ENCODE measurements at places on chromosomes 5 and 9.

DNA sequence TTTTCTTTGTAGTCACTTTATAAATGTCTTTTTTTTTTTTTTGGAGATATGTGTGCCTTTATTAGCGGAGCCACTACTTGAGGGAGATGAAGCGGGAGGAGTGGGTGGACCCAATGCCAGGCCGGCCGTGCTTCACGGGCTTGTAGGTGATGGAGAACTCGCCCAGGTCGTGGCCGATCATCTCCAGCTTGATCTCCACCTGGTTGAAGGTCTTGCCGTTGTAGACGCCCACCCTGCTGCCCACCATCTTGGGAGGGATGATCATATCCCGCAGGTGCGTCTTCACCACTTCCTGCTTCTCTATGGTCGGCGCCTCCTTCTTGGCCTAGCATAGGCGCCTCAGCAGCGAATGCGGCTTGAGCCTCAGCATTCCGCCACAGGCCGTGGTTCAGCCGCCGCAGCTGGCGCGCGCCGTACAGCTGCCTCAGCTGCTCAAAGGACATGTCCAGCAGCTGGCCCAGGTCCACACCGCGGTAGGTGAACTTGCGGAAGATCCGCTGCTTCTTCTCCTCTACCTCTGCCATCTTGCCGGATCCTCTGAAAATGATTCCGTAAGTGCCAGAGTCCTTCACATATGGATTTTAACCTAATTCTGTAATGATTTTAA lies 1095.6 kb downstream of the MAT2B start:
- DNase-seq, result no peak

DNA sequence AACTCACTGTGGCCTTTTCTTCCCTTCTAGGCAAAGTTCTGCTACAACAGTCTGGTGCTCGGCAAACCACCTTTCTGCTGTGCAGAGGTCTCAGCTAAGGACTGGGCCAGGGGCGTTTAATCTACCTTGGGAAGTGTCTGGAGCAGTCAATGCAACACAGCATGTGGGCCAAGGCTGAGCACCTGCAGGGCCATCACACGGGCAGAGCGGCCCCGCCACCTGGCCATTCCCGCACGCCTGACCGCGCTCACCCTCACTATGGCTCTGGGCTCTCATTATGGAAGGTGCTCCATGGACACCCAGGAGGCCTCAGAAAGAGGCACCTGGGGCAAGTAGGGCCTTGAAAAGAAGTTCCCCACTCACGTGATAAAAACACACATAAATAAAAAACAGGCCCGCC lies 65.7 kb upstream of the TBC1D9B start:
- DNase-seq, result no peak

DNA sequence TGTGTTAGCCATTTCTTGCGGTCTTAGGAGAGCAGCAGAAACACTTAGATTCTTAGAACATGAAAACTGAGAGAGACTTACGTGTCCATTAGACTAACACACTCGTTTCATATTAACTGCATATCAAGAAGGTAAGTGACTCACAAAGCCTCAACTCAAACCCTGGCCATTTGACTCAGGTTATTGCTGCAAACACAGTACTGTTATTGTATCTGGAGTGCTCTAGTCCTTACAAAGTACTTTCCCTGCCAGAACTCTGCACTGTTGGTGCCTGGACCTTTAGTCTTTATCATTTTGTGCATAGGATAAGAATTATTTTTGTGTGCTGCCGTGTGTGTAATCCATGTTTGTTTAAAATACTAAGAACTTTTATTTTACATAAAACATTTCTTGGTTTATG lies 155.7 kb downstream of the FBXL7 start:
- DNase-seq, result no peak

DNA sequence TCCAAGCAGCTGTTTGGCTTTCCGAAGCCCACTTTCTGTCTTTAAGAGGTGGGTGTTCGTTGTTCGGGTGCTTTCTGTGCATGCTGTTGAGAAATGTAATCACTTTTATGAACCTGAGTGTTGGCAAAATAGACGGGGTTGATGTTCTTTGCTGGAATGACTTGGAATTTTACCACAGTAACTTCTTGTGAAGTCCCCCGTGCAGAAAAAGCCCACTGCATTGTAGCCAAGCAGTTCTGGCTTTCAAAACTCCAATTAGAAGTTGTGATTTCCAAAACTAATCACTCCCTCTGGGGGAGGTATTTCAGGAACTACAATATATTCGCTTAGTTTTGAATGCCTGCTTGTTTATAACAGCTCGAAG lies 111.1 kb downstream of the PAM start:
- no peak for DNase-seq

DNA sequence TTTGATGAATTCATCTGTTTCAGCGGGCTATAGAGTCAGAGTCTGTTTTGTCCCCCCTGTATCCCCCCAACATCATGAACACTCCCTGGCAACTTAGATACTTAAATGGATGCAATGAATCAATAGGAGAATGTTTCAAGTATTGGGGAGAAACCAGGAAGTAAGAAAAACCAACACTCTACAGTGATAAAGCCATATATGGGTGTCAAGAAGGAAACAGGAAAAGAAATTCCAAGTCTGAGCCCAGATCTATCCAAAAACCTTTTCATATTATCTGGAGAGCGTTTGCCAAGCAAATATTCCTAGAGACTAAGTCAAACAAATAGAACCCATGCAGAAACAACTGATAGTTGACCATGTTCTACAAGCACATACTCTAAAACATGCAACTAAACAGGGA lies 2.3 kb upstream of the GNAQ start:
- no peak for DNase-seq

GRCh38 chr5:13248253-13248652 lies 696.2 kb downstream of the DNAH5 start:
- no peak for DNase-seq

DNA sequence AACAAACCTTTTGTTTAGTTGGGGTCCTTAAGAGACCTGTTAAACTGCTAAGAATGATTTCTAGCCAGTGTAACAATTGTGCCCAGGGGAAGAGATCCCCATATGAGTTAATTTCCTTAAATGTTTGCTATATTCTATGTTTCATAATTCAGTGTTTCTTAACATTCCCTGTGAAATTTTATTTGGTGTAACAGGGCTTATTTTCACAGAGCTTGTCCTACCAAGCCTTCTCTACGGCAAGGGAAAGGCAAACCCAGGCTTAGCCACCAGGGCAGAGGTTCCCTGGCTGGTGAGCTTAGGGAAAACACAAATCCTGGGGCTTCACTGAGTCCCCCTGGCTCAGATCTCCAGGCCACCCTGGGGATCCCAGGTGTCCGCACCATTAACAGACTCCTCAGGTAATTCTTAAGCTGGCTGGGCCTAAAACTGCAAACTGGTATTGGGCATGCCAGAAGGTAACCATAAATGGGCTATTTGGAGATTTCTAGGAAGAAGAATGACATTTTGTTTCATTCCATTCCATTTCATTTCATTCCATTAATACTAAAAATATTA lies 17.0 kb upstream of the LCP2 start:
- no peak for DNase-seq

- DNase-seq, result no peak
Measured at GRCh38 chr9:5843794-5844471, 11.0 kb upstream of the ERMP1 start.

DNA sequence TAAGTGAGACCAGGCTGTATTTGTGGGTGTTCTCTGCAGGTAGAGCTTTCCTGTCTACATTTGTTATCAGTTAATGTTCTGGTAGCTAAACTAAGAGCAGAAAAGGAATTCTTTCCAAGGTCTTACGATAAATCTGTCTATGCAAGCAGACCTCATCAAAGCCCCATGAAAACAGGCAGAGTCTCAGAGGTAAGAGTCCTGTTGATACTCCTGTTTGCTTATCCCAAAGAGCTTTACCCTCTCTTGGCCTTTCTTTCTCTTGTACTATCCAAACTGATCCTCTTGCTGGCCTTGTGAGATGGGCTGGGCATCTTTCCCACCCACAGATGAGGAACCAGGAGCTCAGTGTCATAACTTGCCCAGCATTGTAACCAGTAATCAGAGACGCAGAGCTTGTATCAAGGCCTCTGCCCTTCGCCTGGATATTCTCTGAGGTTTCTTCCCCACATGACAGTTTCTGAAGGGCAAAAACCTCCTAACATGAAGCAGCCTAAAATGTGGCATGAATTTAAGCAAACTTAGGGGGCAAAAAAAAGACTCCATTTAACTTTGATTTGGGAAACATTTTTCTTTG lies 33.5 kb downstream of the PRKACG start:
- no peak for DNase-seq

DNA sequence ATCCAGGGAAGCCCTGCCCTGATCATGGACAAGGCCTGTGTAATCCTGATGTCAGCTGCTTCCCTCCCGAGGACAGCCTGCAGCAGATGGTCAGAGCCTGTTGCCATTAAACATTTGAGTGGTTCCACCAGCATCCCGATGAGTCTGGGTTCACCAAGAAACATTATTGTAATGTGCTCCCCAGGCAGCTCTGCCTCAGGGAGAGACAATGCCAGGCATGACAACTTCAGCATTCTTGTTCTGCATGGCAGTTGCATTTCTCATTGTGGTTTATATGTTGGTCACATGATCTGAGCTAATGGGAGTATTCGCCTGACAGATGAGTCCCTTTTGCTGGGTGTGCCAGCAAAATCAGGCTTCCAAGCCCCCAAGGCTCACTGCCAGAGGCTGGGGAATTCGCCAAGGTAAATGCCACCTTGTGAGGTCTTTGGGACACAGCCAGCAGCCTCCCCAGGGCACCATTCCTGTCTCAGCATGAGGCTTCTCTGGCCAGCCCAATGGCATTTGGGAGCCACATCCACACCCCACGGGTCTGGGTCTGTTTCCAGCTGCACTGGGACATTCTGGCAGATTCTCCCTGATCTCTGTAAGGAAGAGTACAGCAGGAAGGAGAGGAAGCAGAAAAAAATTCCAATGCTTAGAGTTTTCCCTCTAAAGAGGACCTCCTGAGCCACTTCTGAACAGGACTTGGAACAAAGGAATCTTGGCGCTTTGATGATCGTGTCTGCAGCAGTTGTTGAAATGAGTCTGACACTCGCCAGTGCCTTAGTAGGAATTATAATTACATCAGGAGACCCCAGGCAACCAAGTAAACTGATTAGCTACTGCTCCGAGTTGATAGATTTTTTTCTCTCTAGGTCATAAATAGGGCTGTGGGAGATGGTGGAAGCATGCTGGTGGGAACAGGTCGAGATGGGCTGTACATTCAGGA lies 18.7 kb downstream of the KCNIP1 start:
- DNase-seq, result no peak

DNA sequence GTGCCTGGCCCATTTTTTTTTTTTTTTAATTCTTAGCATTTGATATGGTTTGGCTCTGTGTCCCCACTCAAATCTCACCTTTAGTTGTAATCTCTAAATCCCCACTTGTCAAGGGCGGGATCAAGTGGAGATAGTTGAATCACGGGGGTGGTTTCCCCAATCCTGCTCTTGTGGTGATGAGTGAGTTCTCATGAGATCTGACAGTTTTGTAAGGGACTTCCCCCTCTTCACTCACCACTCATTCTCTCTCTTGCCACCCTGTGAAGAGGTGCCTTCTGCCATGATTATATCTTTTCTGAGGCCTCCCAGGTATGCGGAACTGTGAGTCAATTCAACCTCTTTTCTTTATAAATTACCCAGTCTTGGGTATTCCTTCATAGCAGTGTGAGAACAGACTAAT lies 27.2 kb downstream of the NDUFAF2 start:
- no peak for DNase-seq

GRCh38 chr5:164650427-164650826 lies 1145.0 kb downstream of the MAT2B start:
- DNase-seq, result no peak

DNA sequence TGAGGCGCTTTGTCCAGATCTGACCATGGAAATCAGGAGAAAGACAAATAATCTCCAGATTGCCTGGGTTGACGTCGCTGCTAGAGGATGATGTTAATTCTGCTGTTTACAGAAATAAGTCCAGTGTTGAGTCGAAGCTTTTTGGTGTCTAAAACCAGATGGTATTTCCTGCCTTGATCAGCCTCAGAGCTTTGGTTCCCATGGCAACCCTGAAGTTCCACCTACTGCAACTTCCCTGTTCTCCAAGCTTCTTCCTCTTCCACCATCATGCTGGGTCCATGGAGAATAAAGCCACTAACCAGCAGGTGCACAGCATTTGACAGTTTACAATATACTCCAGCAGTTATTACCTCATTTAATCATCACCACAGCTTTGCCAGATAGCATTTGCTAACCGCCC lies 18.0 kb upstream of the GABBR2 start:
- peak; percentile 20 for DNase-seq

GRCh38 chr5:402615-403359 lies 40.2 kb upstream of the EXOC3 start:
- DNase-seq, result peak; percentile 79

DNA sequence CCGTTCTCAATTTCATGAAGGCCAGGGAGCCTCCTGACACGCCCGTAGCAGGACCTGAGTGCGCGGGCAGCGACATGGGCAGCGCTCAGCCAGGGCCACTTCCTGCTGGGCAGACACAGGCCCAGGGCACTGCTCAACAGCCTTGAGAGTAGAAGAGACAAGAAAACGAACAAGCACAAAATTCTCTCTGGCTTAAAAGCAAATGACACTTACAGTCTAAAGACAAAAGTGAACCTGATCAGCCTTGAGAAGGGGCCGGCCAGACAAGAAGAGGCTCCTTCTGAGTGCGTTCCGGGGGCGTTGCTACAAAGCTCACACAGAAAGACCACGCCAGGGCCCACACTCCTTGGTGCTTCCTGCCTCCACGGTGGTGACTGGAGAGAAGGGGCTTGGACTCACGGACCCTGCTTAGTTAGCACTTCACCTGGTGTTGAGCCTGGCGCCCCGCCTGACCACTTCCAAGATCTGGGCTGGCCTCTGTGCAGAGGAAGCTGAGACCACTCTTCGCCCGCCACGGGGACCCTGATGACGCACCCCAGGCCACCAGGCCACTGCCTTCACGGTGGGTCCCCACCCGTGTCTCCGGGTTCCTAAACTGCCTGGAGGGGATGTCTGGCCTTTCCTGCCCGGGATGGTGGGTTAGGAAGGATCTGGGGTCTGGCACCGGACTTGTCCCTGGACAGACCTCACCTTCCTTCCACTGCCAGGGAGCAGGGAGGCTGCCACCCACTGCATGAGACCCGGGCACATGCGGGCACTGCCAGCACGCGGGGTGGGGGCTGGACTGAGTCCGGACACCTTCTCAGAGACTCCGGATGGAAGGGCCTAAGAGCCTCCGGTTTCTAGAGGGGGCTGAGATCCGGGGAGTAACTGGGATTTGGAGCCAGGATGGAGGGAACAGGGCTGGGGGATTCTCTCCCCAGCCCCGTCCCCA lies 1.3 kb downstream of the SLC12A7 start:
- DNase-seq, result no peak

- no peak for DNase-seq
Measured at GRCh38 chr5:151682751-151683331, 3.9 kb downstream of the SPARC start.

- no peak for DNase-seq
Measured at GRCh38 chr5:158563760-158564390, 535.8 kb downstream of the EBF1 start.

DNA sequence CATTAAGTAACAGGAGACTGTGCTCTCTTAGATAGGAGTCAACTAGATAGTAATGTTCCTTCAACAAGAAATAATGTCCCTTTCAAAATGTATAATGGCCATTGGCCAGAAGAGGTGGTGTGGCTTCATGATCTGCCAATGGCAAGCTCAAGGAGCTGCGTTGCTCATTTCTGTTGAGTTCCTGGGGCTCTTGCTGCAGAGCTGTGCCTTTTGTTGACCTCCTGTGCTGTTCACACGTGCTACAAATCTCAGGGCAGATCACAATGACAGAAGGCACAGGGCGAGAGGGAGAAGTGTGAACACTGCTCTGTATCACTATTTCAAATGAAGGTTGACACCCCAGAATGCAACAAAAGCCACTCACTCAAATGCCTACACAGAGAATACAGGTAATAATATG lies 16.0 kb upstream of the TBC1D2 start:
- no peak for DNase-seq

Measured in B cell (primary cell).